CD4-positive, alpha-beta T cell treated with Interleukin-15 for 4 hours (primary cell): ENCODE measurements at places on chromosomes 7 and 10.

- no peak for DNase-seq
These were observed 33.1 kb upstream of the ZNF518A start for GRCh38 chr10:96096958-96097357.

DNA sequence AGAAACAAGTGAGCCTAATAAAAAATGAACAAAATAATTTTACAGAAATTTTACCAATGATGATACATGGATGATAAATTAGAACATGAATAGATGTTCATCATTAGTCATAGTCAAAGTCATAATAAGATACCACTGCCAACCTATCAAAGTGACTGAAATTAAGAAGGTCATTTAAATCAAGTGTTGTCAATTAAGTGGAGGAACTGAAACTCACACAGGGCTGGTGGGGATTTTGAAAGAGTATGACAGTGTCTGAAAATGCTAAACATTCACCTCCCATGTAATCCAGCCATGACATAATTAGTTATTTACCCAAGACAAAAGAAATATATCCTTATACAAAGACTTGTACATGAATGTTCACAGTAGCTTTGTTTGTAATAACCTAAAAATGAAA is 57.1 kb upstream of the DYNC1I1 start:
- DNase-seq, result no peak

DNA sequence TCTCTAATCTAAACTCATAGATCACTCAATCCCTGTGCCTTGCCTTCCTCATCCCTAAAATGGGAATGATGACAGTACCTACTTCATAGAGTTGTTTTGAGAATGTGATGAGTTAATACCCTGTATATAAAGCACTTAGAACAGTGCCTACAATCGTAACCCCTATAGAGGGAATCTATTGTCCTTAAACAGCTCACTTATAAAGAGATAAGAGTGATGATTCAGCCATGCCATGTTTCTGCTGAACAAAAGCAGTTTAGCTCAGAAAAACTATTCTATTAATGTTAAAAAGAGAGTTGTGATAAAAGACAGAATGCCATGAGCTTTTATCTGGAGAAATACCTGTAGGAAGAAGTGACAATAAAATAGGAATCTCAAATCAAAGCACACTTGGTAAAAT is 63.6 kb downstream of the CUBN start:
- no peak for DNase-seq

- no peak for DNase-seq
These were observed 47.2 kb downstream of the CAV1 start for GRCh38 chr7:116572036-116572435.

- DNase-seq, result no peak
These were observed 49.3 kb upstream of the NCAPG2 start for GRCh38 chr7:158753900-158754299.

- DNase-seq, result no peak
These were observed 198.7 kb downstream of the ADARB2 start for GRCh38 chr10:1538531-1539061.

GRCh38 chr7:7304705-7305450 is 122.5 kb downstream of the C1GALT1 start:
- DNase-seq, result no peak
